Colonic mucosa (tissue), 4 donors: ENCODE measurements at places on chromosomes 2 and 18. TPM values are rescaled to one million over a fixed set of nuclear protein-coding genes. Genes with fewer than 3 reads are reported as not detected.

- H3K4me1 ChIP-seq = no peaks in the 10 kb centered on the region
- no peak overlapping the region for H3K27ac ChIP-seq
- DNase-seq = no peak
- H3K36me3 ChIP-seq = no peaks in the 10 kb centered on the region
- H3K4me3 ChIP-seq = no peak overlapping the region
These were observed 12.8 kb upstream of the ARL5A start for GRCh38 chr2:151841047-151841424.

- no peak overlapping the region for H3K4me3 ChIP-seq
- H3K27ac ChIP-seq = no peak overlapping the region
- no peaks in the 10 kb centered on the region for H3K4me1 ChIP-seq
- H3K27me3 ChIP-seq = no peaks in the 10 kb centered on the region
- peak; percentile 28 for DNase-seq
These were observed 132.1 kb upstream of the SETBP1 start for GRCh38 chr18:44548291-44549221.

DNA sequence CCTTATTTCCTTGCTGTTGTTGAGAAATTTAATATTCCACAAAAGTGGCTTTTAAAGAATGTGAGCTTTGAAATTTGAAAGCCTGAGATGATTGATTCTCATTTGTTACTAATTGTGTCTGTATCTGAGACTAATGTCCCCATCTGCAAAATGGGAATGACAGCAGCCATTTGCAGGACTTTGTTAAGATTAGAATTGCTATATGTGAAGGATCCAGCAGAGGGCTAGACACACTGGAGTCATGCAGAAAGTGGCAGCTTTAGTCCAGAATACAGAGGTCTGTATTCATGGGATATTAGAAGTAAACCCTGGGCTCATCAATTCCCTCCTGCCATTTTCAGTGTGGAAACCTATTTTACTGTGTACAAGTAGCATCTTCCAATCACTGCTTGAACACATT, 296.5 kb upstream of the GYPC start:
- no peaks in the 10 kb centered on the region for H3K36me3 ChIP-seq
- no peak for DNase-seq
- H3K27me3 ChIP-seq = no peaks in the 10 kb centered on the region
- no peaks in the 10 kb centered on the region for H3K4me1 ChIP-seq

GRCh38 chr2:240989451-240990265, 8.8 kb upstream of the SNED1 start:
- DNase-seq = no peak
- H3K4me1 ChIP-seq = peaks cover 17% of the 10 kb centered on the region
- H3K27ac ChIP-seq = no peak overlapping the region
- H3K4me3 ChIP-seq = no peak overlapping the region
- H3K36me3 ChIP-seq = no peaks in the 10 kb centered on the region
- H3K27me3 ChIP-seq = no peaks in the 10 kb centered on the region

The CTDSP1 gene
- total RNA-seq = 137 TPM

The FOXI3 gene
- total RNA-seq = not detected

The ACMSD gene
- total RNA-seq = not detected

The LONRF2 gene
- 0.17 TPM for total RNA-seq

The POMC gene
- total RNA-seq = 0.53 TPM
